ENCODE measurements at places on chromosomes 4 and X.

- DNase-seq: no peak
Measured at GRCh38 chr4:24775032-24775605, 20.3 kb upstream of the SOD3 start.

GRCh38 chr4:77074981-77075855 lies 571 bp downstream of the CCNI start:
- DNase-seq: no peak

GRCh38 chr4:109134921-109135320 lies 167.5 kb downstream of the COL25A1 start:
- no peak for DNase-seq

- no peak for DNase-seq
Measured at GRCh38 chrX:130654409-130654950, 248.5 kb downstream of the ENOX2 start.

DNA sequence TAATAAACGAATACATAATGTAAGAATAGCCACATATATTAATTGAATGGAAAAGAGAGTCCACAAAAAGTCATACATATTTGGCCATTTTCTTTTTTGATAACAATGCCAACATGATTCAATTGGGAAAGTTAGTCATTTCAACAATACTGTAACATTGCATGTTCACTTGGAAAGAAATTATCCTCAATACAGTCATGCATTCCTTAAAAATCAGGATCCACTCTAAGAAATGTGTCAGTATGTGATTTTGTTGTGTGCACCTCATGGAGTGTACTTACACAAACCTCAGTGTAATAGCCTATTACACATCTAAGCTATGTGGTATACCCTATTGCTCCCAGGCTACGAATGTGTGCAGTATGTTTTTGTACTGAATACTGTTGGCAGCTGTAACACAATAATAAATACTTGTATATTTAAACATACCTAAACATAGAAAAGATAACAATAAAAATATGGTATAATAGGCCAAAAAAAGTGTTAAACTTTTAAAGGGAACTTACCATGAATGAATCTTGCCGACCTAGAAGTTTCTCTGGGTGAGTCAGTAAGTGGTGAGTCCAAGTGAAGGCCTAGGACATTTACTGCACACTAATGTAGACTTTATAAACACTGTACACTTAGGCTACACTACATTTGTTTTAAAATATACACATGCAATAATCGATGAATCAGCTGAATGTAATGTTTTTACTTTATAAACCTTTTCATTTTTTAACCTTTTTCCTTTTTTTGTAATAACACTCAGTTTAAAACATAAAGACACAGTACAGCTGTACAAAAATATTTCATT lies 806.8 kb downstream of the PCDH18 start:
- DNase-seq: no peak

All from T1000 (cell line).